ENCODE measurements at places on chromosomes 4 and X.

- no peak for DNase-seq
These were observed 882.6 kb downstream of the TRIML1 start for GRCh38 chr4:189021831-189022230.

GRCh38 chr4:75995727-75996126, 5.0 kb upstream of the SDAD1 start:
- DNase-seq: no peak

DNA sequence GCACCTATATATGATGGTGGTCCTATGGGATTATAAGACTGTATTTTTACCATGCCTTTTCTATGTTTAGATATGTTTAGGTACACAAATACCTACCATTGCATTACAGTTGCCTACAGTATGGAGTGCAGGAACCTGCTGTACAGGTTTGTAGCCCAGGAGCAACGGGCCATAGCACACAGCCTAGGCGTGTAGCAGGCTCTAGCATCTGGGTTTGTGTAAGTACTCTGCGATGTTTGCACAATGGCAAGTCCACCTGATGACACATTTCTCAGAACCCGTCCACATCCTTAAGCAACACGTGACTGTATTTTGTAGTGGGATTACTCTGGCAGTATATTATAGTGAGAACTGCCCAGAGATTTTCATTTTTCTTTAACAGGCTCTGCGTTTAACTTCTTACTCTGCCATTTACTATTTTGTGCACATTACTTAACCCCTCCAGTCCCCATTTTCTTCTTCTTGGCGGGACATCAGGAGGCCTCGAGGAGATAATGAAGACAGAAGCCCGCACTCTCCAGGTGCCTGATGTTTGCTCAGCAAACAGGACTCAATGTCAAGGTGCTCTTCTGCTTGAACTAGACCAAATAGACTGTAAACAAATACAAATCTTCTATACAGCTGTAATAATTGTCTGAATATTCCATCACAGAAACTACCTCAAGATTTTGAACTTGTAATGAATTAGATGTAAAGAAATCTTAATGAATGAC, 102.0 kb upstream of the PDLIM3 start:
- no peak for DNase-seq

- DNase-seq: no peak
These were observed 223.7 kb upstream of the DIPK2B start for GRCh38 chrX:45424326-45424725.

DNA sequence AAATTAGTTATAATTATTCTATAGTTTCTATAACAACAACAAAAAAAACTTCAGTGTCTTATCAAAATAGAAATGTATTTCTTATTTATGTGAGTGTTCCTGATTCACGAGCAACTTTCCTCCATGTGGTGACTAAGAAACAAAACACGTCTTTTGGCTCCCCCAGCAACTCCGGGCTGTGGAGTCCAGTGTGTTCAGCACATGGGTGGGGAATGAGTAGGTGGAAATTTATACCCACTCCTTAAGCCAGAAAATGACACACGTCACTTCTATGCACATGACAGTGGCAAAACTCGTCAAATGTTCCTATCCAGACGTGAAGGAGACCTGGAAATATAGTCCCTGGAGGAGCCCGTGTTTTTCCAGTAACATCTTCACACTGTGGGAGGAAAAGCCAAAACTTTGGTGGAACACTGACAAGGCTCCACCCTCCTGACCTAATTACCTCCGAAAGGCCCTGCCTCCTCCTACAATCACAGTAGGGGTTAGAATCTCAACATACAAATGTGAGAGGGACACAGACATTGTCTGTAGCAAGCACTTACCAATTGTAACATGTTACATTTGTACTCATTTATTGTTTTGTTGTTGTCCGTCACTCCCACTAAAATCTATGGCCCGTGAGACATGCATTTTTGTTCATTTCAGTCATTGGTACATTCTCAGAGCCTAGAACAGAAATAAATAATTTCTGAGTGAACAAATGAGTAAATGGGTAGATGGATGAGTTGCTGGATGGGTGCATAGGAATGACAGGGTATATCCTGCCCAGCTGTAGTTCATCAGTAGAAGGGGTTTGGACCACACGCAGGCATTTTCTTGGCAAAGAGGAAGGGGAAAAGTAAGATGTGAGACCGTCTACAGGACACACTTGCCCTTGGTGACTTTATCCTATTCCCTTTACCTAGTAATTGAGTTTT, 605.8 kb upstream of the TENM3 start:
- no peak for DNase-seq

- DNase-seq: no peak
These were observed 18.3 kb downstream of the TMEM31 start for GRCh38 chrX:103729015-103729414.

DNA sequence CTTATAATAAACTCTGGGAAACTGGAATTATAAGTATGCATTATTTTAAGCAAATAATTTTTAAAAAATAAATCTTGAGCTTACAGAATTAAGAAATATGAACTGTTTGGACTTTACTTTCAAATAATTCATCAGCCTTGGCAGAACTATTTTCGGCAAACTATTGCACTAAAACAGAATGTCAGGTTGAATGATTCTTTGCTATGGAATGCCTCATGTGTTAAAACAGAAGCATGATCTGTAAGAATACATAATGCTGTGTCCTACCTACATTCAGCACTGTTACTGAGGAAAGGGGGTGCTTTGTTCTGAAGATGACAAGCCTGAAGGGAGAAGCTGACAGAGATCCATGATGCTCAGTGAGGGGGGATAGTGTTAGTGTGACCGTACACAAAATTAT, 55.6 kb upstream of the EXOC1L start:
- no peak for DNase-seq

DNA sequence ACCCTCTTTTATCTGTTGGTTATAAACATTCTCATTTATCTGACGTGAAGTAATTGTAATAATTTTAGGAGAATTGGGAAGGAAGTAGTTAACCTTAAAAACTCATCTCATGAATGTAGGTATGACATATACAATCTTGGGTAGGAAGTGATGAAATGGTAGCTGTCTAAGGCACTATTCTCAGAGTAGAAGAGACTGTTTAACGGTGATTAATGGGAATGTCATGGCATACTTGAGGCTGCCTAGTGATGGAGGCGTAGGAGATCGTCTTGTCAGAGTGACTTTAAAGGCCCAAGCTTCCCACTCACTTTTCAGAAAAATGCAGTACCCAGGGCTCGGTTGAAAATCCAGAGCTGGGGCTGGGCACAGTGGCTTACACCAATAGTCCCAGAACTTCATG, 19.4 kb upstream of the AGA start:
- no peak for DNase-seq

- no peak for DNase-seq
These were observed 151.3 kb upstream of the TTC29 start for GRCh38 chr4:147096667-147097604.

GRCh38 chr4:138320831-138321230, 78.7 kb upstream of the SLC7A11 start:
- DNase-seq: no peak

GRCh38 chrX:8668813-8669212, 63.1 kb downstream of the ANOS1 start:
- DNase-seq: no peak

DNA sequence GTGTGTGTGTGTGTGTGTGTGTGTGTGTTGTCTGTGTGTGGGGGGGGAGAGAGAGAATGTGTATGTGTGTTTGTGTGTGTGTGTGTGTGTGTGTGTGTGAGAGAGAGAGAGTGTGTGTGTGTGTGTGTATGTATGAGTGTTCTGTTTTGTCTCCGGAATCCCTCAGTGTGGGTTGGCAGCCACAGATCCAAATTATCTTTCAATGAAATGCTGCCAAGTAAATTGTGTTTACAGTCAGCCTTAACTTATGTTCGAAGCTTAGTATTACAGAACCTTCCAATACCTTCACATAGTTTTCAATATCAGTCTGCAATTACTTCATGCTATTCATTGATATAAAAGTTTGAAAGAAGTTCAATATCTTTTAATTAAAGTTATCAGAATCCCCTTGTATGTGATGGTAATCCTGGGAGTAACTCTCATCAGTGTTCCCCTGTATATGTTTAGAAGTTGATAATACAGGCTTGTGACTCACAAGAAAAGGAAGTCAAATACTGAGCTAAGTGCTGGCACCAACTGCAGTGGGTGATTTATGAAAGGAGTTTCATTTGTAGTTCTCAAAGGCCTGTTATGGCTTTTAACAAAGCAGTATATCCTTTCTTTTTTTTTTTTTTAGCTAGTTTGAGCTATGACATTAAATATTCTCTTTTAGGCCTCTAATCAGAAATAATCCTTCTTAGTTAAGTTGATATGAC, 51.6 kb upstream of the HTR2C start:
- no peak for DNase-seq

- no peak for DNase-seq
These were observed 18.9 kb downstream of the UPF3B start for GRCh38 chrX:119833905-119834304.

DNA sequence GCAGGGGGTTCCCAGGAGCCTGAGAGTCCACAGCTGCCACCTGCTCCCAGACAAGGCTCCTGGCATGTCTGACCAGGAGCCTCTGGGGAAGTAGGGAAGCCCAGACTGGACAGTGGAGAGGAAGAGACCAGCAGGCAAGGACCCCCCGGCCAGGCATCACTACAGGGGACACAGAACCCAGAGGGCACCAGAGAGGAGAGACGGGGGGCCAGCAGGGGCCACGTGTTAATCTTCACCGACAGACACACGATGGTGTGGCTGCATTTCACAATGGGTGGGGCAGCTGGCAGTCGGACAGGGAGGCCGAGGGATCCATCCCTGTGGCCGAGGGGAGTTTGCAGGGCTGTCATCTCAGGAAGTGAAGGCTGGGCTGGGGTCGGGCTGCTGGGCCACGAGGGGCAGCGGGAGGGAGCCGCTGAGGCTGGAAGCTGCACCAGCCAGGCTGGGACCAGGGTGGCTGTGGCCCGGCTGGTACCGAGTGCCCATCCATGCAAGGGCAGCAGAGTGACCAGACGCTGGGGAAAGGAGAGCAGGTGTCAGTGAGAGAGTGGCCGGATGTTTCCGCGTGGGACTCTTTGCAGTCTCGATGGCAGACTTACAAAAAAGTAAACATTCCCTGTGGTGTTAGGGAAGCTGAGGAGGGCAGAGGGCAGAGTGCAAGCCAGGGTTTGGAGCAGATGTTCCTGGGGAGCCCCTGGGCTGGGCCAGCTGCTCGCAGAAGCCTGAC, 4.7 kb downstream of the PDE6B start:
- no peak for DNase-seq

DNA sequence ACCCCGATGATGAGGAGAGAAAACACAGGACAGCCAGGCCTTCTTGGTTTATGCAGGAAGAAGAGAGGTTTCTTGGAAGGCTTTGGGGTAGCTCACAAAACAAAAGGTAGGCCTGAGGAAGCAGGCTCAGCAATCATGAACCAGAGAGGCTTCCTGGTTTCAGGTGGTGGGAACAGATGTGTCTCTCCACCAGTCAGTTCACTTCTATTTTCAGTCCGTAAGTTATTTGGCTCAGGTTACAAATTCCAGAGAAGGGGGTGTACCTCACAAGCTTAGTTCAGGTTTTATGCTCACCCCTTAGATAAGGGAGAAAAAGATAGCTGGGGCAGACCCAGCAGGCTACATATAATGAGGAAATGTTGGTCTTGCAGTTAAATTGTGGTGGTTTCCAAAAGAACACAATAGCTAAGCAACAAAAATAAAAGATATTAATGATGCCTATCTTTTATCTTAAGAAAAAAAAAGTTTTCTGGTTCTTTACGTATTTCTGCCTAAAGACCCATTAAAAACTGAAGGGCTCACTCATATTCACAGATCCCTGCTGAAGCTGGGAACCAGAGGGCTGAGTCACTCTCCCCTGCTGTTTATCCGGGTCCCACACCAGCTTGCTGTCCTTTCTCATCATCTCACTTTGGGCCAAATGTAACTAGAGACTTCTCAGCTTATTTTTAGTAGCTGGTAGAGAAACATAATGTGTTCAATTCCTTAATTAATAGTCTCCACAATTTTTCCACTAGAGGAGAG, 177.0 kb downstream of the CAMK2D start:
- DNase-seq: no peak

DNA sequence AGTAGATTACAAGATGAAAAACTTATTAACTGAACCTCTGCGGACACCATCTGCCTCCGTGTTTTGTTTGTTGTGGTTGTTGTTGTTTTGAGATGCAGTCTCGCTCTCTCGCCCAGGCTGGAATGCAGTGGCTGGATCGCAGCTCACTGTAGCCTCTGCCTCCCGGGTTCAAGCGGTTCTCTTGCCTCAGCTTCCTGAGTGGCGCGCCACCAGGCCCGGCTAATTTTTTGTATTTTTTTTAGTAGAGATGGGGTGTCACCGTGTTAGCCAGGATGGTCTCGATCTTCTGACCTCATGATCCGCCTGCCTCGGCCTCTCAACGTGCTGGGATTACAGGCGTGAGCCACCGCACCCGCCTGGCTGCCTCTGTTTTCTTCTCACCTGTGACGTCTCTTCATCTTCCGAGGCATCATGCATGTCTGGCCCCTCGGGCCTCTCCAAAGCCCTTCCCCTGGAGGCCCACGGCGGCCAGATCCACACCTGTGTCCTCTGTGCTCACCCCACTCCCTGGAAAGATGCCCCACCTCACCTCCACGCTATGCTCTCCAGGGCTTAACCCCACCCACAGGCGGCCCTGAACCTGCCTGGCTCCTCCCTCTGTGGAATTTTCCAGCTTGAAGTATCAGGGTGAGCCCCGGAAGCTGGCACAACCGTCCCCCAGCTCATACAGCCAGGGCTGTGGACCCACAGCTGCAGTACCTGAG, 77.0 kb upstream of the MXD4 start:
- no peak for DNase-seq

DNA sequence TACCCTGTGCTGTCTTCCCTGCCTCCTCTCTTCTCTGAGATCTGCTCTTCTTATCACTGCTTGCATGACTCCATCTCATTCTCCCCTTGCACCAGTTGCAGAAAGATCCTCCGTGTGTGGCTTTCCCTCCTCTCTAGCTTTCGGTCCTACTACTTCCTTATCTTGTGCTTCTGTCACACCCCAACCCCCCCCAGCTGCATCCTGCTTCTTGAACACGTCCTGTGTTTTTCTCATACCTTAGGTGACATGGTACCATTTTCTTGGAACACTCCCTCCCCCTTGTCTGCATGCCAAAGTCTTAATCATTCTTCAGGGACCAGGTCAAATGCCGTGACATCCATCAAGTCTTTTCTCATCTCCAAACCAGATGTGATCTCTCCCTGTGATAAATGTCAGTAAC, 46.4 kb downstream of the FHL1 start:
- DNase-seq: no peak

GRCh38 chrX:123610915-123611314, 121.9 kb downstream of the THOC2 start:
- no peak for DNase-seq
